Stimulated activated naive CD8-positive, alpha-beta T cell treated with anti-CD3 and anti-CD28 coated beads, Interleukin-15, amount 100 ng/mL, for 72 hours (primary cell): ENCODE measurements at places on chromosomes 16 and 17.
A peak's percentile ranks its signal among the peaks of the same experiment; 100 is the strongest.

- peak; percentile 5 for DNase-seq
Observed at GRCh38 chr17:40862985-40863733, 3.9 kb downstream of the KRT12 start.

GRCh38 chr17:16934133-16934795 lies 37.7 kb downstream of the TNFRSF13B start:
- no peak for DNase-seq

DNA sequence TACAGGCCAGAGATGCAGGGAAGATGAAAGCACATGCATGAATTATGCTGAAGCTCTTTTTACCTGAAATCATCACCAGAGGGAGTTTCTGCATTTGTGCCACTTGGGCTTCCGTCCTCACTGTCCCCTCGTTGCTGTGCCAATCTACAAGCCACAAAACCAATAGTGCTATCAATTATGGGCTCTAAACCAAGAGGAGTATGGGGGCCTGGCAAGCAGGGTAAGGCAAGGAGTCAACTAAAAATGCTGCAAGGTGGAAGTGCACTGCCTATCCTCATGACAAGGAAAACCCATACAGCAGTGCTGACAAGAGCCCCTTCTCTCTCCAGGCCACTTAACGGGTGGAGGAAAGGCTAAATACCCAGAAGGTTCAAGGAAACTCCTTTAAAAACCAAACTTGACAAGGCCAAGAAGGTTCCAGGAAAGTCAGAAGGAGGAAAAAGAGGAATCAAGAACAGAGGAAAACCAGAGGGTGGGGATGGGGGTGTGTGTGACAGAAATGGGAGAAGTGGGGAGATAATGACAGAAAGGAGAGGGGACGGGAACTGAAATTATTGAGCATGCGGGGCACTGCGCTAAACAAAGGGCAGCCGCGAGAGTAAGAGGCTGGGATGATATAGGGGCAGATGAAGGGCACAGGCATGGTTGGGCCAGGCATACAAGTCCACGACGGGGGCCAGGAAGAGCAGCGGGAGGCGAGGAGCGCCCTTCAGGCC lies 674 bp downstream of the C17orf75 start:
- DNase-seq = peak; percentile 64

GRCh38 chr17:7177954-7178477 lies 1.2 kb downstream of the ASGR1 start:
- DNase-seq = no peak

GRCh38 chr17:66417300-66417719 lies 114.9 kb downstream of the PRKCA start:
- no peak for DNase-seq

- no peak for DNase-seq
Observed at GRCh38 chr16:11133344-11133943, 122.6 kb downstream of the SOCS1 start.

DNA sequence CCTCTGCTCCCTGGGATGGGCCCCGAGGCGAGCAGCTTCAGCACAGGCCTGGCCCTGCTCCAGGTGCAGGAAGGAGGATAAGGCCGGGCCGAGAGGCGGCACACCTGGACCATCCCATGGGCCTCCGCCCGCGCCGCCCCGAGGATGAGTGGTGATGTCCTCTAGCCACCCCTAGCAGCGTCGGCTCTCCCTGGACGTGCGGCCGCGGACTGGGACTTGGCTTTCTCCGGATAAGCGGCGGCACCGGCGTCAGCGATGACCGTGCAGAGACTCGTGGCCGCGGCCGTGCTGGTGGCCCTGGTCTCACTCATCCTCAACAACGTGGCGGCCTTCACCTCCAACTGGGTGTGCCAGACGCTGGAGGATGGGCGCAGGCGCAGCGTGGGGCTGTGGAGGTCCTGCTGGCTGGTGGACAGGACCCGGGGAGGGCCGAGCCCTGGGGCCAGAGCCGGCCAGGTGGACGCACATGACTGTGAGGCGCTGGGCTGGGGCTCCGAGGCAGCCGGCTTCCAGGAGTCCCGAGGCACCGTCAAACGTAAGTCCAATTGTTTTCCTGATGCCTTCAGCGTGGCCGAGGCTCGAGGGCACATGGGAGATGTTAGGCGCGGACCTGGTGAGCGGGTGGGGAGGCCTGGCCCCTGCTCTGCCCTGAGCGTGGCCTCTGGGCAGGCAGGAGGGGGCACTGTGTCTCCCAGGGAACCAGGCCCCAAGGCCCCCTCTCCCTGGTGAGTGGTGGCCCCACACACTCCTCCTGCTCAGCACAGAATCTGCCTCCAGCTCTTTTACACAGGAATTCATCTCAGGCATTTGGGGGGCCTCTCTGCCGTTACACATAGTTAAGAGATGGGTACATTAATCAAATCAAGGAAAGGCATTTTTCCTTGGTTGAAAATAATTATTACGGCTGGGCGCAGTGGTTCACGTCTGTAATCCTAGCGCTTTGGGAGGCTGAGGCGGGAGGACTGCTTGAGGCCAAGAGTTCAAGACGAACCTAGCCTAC lies 855 bp downstream of the TMEM204 start:
- peak; percentile 44 for DNase-seq

GRCh38 chr17:74729368-74729767 lies 7.7 kb upstream of the RAB37 start:
- no peak for DNase-seq

DNA sequence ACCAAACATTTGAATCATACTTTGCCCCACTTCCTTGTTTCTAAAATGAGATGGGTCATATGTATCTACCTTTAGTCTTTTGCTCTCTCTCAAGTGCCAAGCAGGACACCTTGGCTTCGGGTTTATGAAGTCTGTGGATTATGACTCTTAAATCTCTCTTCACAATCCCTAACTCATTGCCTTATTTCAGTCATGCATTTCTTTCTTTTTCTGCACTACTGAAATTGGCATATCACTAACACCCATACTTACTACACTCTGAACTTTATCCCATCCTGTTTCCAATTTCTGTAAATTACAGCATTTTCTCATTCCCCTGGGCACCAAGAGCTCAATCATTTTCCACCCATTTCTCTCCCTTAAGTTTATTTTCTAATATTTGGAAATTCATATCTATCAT lies 42.0 kb downstream of the ABCA9 start:
- no peak for DNase-seq

- no peak for DNase-seq
Observed at GRCh38 chr16:81551151-81551808, 106.7 kb downstream of the CMIP start.

GRCh38 chr16:80009971-80010659 lies 409.6 kb upstream of the MAF start:
- no peak for DNase-seq
